PC-3 (cell line): ENCODE measurements at places on chromosomes 12 and 14.

GRCh38 chr12:93072340-93072739, 143.2 kb upstream of the EEA1 start:
- DNase-seq: no peak

- DNase-seq: no peak
Measured at GRCh38 chr14:54809767-54810166, 92.9 kb downstream of the GCH1 start.

GRCh38 chr12:30796313-30796780, 41.6 kb upstream of the CAPRIN2 start:
- DNase-seq: peak; percentile 58

DNA sequence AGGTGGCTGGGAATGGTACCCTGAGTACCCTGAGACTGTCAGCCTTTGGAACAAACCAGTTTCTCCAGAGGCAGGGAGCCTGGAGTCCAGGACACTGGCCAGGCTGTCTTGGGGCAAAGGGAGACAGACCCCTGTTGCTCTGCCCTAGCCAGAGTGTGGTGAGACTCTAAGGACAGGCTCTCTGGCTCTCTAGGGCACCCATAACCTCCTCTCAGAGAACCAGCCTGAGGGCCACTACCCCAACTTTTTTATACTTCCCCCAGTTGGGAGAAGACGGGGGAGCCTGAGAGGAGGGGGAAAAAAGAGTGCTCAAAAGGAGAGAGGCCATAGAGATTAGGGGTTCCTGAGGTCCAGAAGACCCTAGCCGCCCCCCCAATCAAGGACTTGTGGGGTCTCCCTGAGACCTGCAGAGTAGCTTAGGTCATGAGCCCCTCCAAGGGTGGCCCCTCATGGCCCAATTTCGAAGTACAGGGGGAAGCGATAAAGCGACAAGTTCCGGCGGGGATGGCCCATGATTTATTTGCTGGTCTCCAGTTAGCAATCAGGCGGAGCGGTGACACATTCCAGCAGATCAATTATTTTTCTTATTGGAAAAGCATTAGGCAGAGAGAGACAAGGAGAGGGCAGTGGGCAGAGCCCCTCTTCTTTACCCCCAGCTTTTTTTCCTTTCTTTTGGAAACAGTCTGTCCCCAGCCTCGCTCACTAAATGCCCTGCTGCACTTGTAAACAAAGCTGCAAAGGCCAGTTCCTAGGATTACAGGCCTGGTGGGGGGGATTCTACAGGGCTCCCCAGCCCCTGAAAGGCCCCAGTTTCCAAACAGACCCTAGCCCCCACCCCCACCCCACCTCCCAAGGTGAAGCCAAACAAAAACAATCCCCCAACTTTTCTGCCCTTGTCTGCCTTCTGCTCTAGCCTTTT, 1.5 kb downstream of the HOXC8 start:
- no peak for DNase-seq

DNA sequence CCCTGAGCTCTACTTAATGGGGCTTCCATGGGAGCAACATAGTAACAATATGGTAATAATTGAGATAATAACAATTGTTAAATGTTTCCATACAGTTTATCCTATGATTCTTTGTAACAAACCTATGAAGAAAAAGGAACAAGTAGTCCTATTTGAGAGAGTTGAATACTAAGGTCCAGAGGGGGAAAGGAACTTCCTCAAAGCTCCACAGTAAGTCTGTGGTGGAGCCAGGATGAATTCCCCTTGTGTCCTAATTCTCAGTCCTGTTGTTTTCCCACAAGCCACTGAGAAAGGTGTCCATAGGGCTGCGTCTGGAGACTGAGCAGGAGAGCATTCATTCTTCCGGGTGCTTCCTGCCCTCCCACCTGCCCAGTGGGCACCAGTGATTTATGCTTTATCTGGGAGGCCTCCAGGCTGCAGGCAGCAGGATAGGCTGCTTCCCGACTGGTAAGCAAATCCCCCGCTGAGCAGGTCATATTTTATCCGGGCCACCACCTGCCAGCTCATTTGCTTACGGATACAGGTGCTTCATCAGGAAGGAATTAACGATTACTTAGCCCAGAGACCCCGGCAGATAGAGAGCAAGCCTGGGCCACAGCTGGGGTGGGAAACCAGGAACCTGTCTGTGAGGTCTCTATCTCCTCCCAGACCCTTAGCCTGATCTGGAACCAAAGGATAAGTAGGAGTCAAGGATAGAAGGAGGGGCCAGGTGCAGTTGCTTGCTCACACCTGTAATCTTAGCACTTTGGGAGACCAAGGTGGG, 33.9 kb upstream of the FAM222A start:
- DNase-seq: no peak

- peak; percentile 22 for DNase-seq
Measured at GRCh38 chr12:104930388-104931326, 27.4 kb downstream of the SLC41A2 start.

DNA sequence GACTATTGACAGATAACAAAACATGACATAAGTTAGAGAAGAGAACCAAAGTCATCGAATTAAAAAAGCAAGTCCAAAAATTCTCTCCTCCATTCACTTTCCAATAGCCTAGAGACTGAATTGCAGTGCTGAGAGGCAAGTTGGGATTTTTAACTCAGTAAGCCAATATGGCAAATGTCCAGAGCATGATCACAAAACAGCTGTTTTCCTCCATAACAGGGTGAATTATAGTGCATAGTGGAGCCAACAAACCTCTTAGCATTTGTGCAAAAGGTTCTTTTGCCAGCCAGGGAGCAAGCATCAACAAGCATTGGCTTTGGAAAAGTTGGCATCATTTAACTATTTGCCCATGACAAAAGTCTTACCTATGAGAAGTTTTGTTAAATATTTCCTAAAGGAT, 458.8 kb upstream of the NOVA1 start:
- no peak for DNase-seq

DNA sequence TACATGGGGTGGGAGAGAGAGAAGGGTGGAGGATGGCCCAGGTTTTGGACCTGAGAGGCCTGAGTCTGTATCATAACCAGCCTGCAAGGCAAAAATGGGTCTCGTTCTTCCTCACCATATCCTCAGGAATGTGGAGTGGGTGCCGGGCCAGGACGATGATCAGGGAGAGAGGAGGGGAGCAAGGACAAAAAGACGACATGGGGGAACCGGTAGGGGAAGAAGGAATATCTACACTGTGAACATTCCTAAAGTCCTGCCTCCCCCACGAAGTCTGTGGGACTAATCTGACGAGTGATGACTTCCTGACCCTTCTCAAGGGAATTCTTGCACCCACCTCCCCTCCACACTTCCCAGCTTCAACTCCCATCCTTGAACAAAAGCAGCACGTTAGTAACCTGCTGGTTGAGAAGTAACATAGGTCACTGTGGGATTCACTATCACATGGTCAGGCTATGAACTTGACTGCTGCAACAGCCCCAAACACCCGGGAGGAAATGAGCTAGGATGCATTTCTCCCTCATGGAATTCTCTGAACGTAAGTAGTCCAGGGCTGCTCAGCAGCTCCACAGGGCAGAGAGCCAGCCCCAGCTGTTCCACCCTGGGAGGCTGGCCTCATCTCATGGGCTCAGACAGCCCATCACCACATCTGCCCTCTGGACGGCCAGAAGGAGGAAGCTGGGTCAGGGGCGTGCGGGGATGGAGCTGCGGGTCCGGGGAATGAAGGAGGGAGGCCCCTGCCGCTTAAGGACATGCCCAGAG, 36.8 kb upstream of the VWF start:
- no peak for DNase-seq

GRCh38 chr12:103901518-103902173, 28.6 kb upstream of the HSP90B1 start:
- DNase-seq: no peak

- no peak for DNase-seq
Measured at GRCh38 chr14:51293912-51294389, 53.9 kb downstream of the TMX1 start.

GRCh38 chr12:121626853-121627640, 717 bp downstream of the ORAI1 start:
- peak; percentile 48 for DNase-seq

- DNase-seq: peak; percentile 59
Measured at GRCh38 chr14:65444230-65444629, 31.7 kb downstream of the FUT8 start.

DNA sequence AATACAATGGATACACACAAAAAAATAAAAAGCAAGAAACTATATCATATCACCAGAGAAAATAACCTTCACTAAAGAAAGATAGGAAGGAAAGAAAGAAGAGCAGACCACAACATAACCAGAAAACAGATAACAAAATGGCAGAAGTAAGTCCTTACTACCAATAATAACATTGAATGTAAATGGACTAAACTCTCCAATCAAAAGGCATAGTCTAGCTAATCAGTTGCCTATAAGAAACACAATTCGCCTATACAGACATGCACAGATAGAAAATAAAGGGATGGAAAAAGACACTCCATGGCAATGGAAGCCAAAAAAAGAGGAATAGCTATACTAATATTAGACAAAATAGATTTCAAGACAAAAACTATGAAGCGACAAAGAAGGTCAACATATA, 8.9 kb upstream of the TAS2R30 start:
- no peak for DNase-seq

- DNase-seq: peak; percentile 58
Measured at GRCh38 chr12:46786774-46787173, 39.0 kb downstream of the SLC38A4 start.

GRCh38 chr12:47122602-47123001, 42.8 kb upstream of the AMIGO2 start:
- no peak for DNase-seq

- DNase-seq: peak; percentile 43
Measured at GRCh38 chr12:28209782-28210181, 19.5 kb downstream of the CCDC91 start.

GRCh38 chr14:35600253-35600652, 66.3 kb downstream of the INSM2 start:
- no peak for DNase-seq

DNA sequence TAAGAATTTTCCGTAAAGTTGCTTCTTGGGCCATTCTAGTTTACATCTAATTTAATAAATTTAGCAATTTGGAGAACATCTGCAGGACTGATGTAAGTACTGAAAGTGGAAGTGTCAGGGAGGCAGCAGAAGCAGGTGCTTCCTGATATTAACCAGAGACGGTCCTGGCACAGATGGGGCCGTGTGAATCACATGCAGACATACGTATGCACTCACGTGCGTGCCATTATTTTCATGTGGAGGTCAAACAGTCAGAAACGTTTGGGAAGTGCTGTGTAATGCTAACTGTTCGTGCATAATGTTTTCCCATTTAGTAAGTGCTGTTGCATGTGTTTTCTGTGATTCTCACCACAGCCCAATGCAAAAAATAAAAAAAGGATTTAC, 87.8 kb upstream of the DYNC1H1 start:
- no peak for DNase-seq

DNA sequence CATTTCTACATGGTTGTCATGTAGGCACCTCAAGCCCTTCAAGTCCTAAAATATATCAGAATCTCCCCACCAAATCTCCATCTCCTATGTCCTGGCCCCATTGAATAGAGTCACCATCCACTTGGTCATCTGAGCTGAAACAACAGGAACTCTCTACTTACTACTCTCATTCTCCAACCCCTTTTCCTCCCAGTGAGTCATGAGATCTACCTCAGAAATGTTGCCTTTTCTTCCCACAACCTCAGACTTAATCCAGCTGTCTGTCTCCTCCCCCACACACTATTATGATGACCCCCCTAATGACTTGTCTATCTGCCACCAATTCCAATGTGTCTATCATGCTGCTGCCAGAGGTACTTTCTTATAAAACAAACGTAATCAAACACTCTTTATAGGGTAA, 72.3 kb upstream of the TMEM263 start:
- no peak for DNase-seq

GRCh38 chr12:96698521-96698920, 208.5 kb upstream of the NEDD1 start:
- DNase-seq: peak; percentile 18

DNA sequence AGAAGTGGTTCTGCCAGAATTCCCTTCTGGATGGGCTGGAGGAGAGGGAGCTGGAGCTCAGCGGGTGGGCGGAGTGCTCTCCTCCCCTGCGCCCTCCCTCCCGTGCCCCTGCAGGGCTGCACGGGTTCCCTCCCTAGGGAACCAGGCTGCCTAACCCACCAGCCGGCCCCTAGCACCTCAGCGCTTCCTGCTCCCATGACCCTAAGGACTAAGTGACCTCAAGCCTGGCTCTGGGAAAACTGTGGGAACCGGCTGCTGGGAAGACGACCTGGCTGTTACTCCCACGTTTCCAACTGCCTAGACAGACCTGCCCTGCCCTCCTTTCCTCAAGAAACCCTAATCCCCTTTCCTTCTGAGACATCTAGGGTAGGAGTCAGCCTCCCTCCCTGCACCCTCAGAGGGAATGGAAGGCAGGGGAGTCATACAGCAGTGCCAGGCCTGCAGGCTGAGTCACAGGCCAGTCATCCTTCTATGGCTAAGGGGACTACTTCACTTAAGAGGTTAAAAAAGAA, 31.5 kb downstream of the SLC6A12 start:
- DNase-seq: peak; percentile 84

- peak; percentile 63 for DNase-seq
Measured at GRCh38 chr14:91417983-91418386, 365 bp upstream of the CCDC88C start.

DNA sequence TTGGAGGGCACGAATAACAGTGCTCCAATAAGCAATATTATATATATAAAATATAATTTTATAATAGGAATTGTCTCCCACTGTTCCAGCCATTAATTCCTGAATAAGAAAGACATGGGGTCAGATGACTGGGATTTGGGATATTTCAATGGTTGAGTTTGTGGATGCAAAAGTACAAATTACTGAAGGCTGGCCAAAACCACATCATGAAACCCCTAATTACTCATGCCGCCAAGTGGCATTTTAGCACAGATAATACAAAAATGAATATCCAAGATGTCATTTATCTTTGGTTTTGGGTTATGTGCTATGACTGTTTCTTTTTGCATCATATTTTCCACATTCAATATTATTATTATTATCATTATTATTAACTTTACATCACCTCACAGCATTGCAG, 261.4 kb upstream of the TBX3 start:
- no peak for DNase-seq

GRCh38 chr12:101077791-101078528, 132.1 kb downstream of the SLC5A8 start:
- no peak for DNase-seq

- DNase-seq: peak; percentile 45
Measured at GRCh38 chr14:55333711-55334485, 62.7 kb downstream of the FBXO34 start.

- DNase-seq: no peak
Measured at GRCh38 chr12:47779943-47780504, 7.0 kb downstream of the SLC48A1 start.

DNA sequence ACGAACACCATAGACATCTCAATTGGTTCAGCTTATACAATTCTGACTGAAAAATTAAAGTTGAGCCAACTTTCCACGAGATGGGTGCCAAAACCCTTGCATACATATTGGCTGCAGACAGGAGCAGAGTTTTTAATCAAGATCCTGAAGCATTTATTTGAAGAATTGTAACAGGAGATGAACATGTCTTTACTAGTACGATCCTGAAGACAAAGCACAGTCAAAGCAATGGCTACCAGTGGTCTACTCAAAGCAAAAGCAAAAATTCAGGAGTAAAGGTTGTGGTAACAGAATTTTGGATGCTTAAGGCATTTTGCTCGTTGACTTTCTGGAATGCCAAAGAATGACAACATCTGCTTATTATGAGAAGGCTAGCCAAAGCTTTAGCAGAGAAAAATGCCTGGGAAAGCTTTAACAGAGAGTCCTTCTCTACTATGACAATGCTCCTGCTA, 20.7 kb downstream of the ZDHHC17 start:
- peak; percentile 43 for DNase-seq
